ENCODE measurements at places on chromosomes 6 and 20. TPM values are rescaled to one million over a fixed set of nuclear protein-coding genes. Genes with fewer than 3 reads are reported as not detected.

- no peak overlapping the region for H3K27ac ChIP-seq
- H3K4me1 ChIP-seq = no peaks in the 10 kb centered on the region
- peaks cover 19% of the 10 kb centered on the region for H3K27me3 ChIP-seq
- H3K36me3 ChIP-seq = no peaks in the 10 kb centered on the region
- DNase-seq = no peak
These were observed 523.5 kb downstream of the CDH26 start for GRCh38 chr20:60481743-60482133.

- H3K4me1 ChIP-seq = peaks cover 24% of the 10 kb centered on the region
- no peaks in the 10 kb centered on the region for H3K27me3 ChIP-seq
These were observed 64.5 kb downstream of the CDC5L start for GRCh38 chr6:44451803-44452695.

The BNIP5 gene
- total RNA-seq = not detected

- peaks cover 7% of the 10 kb centered on the region for H3K36me3 ChIP-seq
- DNase-seq = no peak
- H3K4me3 ChIP-seq = no peak overlapping the region
- peak overlapping the region; percentile 72 for H3K27ac ChIP-seq
- no peaks in the 10 kb centered on the region for H3K27me3 ChIP-seq
These were observed 31.3 kb downstream of the MBOAT1 start for GRCh38 chr6:20180935-20181334.

The KCNK5 gene
- 0.47 TPM for total RNA-seq

- DNase-seq = no peak
- no peaks in the 10 kb centered on the region for H3K27me3 ChIP-seq
- peaks cover 35% of the 10 kb centered on the region for H3K4me1 ChIP-seq
These were observed 782 bp downstream of the TRMT11 start for GRCh38 chr6:125987026-125987617.
